Activated T-helper 17 cell treated with anti-CD3 and anti-CD28 coated beads, Interleukin-2, amount 50 U/mL, for 72 hours (primary cell): ENCODE measurements at places on chromosomes 5 and 9. TPM values are rescaled to one million over a fixed set of nuclear protein-coding genes. Genes with fewer than 3 reads are reported as not detected.
A peak's percentile ranks its signal among the peaks of the same experiment; 100 is the strongest.

- H3K27me3 ChIP-seq: peaks cover 8% of the 10 kb centered on the region
- H3K4me3 ChIP-seq: no peak overlapping the region
- peak; percentile 77 for ATAC-seq
- no peaks in the 10 kb centered on the region for H3K4me1 ChIP-seq
- H3K27ac ChIP-seq: no peak overlapping the region
- no peaks in the 10 kb centered on the region for H3K36me3 ChIP-seq
Measured at GRCh38 chr5:116766470-116766947, 191.9 kb upstream of the SEMA6A start.

GRCh38 chr9:24897826-24898225 lies 352.1 kb upstream of the IZUMO3 start:
- no peaks in the 10 kb centered on the region for H3K4me1 ChIP-seq
- no peaks in the 10 kb centered on the region for H3K36me3 ChIP-seq
- no peak overlapping the region for H3K27ac ChIP-seq
- no peak overlapping the region for H3K4me3 ChIP-seq

DNA sequence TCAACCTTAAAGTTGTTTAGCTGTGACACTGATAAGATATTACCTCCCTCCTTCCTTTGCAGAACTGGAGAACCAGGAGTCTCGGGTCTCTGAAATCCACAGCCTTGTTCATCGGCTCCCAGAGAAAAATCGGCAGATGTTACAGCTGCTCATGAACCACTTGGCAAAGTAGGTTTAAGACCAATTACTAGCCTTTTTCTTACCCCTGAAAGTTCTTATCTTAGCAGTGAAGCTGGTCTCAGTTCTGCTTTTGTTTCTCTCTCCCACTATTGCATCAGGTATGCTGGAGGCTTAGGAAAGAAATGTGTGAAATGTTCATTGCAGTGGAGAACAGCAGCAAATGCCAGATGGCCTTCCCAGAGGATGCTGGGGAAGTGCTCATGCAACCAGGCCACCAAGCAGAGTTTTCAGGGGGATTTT lies 287.4 kb downstream of the ARHGAP26 start:
- H3K27ac ChIP-seq: peak overlapping the region; percentile 91
- peaks cover 17% of the 10 kb centered on the region for H3K4me1 ChIP-seq
- peak overlapping the region; percentile 54 for H3K4me3 ChIP-seq
- no peaks in the 10 kb centered on the region for H3K27me3 ChIP-seq
- peaks cover 32% of the 10 kb centered on the region for H3K36me3 ChIP-seq

GRIN1 gene
- total RNA-seq: 0.06 TPM

ARHGEF28 gene
- total RNA-seq: 0.17 TPM
